ENCODE measurements at places on chromosomes 5 and 9.

DNA sequence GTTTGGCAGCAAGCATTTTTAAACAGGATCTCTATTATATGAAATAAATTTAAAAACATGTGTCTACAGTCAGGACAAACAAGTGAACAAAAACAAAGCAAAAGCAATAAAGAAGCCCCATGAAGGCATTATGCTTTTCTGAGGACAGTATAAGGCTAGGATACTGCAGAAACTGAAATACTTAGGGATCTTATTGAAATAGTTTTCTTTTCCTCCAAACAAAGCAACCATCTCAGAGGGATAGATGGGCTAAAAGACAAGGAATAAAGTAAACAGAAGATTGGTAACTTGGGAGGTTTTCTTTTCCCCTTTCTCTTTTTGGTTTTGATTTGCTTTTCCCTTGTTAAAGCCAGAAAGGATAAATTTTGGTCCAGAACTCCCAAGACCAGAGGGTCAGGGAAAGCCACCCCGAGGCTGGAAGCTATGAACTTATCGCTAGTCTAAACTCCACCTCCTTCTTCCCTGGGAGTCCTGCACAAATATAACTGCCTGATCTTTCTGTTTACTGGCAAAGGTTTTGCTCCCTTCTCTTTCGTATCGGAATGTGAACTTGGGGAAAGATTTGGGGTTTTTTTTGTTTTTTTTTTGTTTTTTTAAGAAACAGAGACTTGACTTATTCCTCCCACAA lies 164.0 kb downstream of the GHR start:
- DNase-seq = no peak

DNA sequence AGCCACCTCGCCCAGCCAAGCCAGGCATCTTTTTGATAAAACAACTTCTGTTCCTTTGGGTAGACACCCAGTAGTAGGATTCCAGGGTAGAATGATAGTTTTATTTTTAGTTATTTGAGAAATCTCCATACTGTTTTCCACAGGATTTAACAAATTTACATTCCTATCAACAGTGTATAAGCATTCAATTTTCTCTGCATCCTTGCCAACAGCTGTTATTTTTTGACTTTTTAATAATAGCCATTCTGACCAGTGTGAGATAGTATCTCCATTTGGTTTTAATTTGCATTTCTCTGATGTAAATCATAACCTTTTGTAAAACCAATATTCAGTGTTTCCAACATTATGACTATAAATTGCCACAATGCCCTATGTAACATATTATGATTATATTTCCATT lies 28.2 kb upstream of the CCNB1 start:
- DNase-seq = no peak

DNA sequence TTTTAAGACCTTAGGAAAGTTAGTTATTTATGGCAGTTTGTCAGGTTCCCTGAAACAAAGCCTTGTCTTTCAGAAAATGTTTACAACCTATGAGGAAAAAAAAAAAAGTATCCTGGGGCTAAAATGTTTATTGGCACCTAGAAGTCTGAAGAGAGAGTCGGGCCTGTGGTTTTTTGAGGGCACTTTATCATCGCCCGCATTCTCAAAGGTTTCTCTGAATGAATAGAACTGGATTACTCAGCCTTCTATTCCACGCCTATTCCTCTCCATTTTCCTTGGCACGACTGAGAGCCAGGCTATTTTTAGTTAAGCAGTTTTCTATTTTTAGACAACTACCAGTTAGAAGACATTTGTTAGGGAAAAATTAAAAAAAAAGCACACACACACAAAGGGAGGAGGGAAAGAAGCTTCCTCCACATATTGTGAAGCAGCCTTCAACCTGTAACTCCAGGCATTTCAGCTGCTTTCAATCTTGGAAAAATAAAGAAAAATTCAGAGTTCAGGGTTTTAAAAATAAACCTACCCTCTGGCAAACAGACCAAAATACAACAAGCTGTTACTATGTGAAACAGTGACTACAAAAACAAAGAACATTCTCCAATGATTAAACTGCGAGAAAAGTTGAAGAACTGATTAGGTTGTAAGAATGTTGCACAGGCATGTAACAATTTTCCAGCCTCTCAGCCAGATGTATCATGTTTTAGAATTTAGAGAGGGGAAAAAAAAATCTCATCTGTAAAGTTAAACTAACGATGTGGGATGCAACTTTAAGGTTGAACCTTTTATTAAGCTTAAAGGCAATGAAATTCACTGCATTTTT lies 97.0 kb downstream of the MEF2C start:
- peak; percentile 95 for DNase-seq

DNA sequence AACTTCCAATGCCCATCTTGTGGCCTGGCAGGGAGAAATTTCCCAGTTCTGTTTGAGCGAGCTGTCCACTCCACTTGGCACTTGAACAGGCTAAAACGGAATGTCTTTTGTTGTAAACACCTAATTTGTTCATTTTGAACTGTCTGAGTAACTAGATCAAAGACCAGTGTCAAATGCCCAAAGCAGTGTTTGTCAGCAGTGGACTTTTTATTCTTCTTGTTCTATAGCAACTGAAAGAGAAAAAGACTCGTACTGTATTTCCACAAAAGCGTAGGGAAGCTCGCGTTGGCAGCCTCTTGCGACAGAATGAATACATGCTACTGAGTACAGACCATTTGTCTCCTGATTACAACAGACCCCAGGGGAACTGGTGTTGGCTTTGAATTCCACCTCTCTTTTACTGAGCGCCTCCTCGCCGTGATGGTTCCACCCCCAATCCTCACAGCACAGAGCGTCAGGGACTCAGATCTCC lies 601.8 kb upstream of the ZNF608 start:
- no peak for DNase-seq

DNA sequence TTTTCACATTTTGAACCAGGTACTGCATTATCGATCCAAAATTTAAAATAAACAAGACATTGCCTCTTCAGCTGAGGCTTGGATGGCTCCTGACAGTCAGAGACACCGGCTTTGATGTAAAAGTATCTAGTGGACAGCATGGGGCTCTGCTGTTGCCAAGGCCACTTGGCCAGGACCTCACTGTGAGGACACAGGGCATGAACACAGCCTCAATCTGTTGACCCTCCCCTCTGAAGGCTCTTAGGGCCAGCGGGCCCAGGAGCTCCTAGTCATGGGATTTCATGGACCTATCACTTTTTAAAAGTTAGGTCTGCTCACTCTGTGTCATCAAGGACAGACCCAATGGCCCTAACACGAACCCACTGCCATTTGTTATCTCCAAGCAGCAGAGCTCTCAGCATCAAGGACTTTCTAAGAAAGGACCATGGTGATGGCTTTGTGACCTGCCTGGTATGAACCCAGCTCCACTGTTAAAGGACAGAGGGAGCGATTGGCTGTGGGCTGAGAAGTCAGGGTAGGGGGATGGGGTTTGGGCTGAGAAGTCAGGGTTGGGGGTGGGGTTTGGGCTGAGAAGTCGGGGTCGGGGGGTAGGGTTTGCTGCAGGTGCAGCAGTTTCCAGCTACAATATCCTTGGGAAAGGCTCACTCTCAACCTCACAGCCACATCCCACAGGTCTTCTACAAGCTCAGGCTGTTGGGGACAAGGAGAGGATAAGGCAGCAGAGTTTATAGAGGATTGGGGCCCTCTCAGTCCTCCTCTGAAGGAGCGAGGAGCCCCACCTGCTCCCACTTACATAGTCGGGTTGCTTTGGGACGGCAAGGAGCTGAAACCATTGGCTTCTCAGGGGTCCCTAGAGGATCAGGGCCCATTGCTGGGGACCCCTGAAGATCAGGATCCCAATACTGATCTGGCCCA lies 146.8 kb downstream of the BARX1 start:
- DNase-seq = no peak

DNA sequence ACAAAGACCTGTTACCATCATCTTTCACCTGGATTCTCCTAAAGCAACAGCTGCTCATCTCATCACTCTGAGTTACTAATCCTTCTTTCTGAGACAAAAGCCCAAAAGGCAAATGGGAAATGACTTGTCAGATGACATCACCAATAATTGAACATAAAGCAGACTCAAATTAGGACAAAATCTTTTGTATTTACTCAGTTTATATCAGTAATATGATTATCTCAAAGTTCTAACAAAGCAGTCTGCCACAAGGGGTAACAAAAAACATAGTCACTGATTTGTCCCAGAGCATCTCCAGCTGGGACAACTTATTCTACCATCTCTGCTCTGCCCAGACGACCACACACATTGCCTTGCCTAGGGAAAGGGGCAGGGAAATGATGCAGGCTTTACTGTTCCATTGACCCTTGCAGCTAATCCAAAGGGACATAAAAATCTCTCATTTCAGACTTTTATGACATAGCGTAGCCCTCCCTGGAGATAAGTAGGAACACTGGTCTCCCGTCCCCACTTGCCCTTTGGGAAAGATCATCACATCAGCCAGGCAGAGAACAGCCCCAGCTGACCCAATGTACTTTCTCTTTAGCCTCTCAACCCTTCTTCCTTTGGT lies 249.5 kb upstream of the PTGER4 start:
- DNase-seq = no peak

DNA sequence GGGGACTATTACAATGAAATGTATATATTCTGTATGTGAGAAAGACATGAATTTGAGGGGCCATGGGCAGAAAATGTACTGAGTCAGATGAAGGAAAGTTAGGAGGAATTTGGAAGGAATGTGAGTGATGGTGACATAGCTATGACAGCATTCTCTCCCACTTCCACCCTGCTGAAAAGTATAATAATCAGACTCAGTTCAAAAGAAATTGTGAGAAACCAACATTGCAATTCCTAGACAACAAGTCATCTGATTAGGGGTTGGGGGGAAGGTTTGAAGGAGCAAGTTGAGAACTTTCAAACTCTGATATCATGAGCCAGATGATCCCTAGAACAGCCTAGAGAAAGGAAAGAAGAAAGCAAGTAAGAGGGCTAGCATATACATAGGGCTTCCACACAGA lies 370.6 kb downstream of the DMRTA1 start:
- DNase-seq = peak; percentile 71

- DNase-seq = no peak
These were observed 12.3 kb upstream of the SPOUT1 start for GRCh38 chr9:128841694-128842492.

- peak; percentile 75 for DNase-seq
These were observed 2.3 kb downstream of the HAPLN1 start for GRCh38 chr5:83718195-83718825.

DNA sequence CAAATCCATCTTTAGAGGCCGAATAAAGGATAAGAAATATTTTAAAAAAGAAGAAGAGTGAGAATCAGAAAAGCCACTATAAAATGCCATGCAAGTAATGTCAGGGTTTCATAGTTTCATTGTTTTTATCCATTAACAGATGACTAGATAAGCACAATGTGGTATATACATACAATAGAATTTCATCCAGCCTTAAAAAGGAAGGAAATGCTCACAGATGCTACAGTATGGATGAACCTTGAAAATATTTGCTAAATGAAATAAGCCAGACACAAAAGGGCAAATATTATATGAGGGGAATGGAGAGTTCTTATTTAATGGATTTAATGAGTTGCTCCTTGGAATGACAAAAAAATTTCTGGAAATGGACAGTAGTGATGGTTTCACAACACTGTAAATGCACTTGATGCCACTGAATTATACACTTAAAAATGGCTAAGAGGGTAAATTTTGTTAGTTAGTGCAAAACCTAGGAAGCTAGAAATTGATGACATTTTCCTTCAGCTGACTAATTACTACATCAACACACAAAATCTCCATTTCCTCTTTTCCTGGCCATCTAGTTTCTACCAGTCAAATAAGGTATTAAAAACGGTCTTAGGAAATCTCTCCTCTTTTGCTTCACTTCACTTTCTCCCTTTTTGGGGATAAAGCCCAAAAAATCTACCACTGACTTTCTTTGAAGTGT lies 86.6 kb downstream of the GNA14 start:
- DNase-seq = no peak

DNA sequence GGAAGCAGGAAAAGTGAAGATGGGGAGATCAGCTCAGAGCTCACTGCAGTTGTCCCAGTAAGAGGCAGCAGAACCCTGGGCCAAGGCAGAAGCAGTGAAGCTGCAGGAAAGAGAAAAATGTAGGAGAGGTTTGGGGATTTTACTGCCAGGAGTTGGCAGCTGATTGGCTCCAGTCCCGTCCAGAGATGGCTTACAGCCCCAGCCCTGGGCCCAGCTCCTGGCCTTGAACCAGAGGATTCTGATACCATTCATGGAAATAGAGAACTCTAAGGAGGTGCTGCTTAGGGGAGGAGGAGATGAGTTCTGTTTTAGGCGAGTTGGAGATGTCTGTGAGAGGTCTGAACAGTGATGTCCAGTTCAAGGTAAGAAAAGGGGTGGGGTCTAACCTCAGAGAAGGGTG lies 4.6 kb downstream of the MORN5 start:
- no peak for DNase-seq

GRCh38 chr5:3010953-3011763 lies 259.7 kb upstream of the IRX2 start:
- DNase-seq = no peak

GRCh38 chr5:18975624-18976023 lies 1012.4 kb downstream of the CDH18 start:
- no peak for DNase-seq

DNA sequence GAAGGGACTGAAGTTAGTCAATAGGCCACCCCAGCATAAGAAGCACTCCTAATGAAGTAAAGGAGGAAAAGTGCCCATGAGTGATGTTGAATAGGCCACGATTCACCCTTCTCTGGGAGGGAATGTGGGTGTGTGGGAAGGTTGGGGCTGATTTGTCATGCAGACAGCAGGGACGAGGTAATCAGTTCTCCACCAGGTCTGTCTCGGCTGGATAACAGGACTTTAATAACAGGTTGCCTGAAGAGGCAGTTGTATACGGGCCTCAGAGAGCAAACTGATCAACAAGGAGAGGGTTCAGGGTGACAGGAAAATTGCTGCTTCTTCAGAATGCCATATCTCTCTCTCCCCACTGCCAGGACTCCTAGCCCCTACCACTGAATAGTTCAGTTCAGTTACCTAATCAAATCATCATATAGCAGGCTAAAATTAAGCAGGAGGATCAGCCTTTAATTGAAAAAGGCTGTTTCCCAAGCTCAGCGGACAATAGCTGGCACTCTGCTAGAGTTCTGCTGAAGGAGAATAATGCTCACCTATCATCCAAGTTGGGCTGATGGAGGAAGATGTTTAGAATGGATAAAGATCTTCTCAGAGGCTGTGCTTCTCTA lies 43.6 kb upstream of the SMIM32 start:
- no peak for DNase-seq

DNA sequence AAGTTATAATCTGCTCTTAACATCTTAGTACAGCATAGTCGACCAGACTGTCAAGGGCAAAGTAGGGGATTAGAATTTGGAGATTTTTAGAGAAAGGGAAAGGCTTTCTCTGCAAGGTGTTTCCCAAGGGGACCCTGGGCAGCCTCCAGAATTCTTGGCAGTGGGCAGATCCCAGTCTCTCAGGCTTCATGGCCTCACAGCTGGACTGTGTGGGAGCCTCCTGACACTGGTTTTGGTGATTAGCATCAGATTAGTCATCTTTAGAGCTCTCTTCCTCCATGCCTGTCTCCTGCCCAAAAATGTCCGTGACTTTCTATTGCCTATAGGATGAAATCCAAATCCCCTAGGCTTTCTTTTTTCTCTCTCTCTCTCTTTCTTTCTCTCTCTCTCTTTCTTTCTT lies 370.7 kb downstream of the ZSWIM6 start:
- DNase-seq = no peak

GRCh38 chr5:161314033-161314432 lies 232.5 kb downstream of the GABRB2 start:
- no peak for DNase-seq

- DNase-seq = no peak
These were observed 23.3 kb upstream of the ABLIM3 start for GRCh38 chr5:149117970-149118369.

GRCh38 chr9:98330831-98331230 lies 75.4 kb upstream of the TBC1D2 start:
- peak; percentile 89 for DNase-seq

GRCh38 chr5:112125903-112126302 lies 293.2 kb downstream of the EPB41L4A start:
- DNase-seq = no peak

All from ELR (cell line).